ENCODE measurements at places on chromosomes 4 and X.
A peak's percentile ranks its signal among the peaks of the same experiment; 100 is the strongest.

DNA sequence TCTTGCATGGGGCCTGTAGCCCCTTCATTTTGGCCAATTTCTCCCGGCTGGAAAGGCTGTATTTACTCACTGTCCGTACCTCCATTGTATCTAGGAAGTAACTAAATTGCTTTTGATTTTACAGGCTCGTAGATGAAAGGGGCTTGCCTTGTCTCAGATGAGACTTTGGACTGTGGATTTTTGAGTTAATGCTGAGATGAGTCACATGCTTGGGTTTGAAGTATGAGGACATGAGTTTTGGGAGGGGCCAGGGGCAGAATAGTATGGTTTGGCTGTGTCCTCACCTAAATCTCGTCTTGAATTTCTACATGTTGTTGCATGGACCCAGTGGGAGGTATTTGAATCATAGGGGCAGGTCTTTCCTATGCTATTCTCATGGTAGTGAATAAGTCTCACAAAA is 407.6 kb upstream of the NDST3 start:
- DNase-seq, result no peak

GRCh38 chr4:40003986-40004385 is 26.3 kb upstream of the PDS5A start:
- DNase-seq, result no peak

GRCh38 chr4:88315460-88316017 is 31.2 kb upstream of the PPM1K start:
- DNase-seq, result no peak

DNA sequence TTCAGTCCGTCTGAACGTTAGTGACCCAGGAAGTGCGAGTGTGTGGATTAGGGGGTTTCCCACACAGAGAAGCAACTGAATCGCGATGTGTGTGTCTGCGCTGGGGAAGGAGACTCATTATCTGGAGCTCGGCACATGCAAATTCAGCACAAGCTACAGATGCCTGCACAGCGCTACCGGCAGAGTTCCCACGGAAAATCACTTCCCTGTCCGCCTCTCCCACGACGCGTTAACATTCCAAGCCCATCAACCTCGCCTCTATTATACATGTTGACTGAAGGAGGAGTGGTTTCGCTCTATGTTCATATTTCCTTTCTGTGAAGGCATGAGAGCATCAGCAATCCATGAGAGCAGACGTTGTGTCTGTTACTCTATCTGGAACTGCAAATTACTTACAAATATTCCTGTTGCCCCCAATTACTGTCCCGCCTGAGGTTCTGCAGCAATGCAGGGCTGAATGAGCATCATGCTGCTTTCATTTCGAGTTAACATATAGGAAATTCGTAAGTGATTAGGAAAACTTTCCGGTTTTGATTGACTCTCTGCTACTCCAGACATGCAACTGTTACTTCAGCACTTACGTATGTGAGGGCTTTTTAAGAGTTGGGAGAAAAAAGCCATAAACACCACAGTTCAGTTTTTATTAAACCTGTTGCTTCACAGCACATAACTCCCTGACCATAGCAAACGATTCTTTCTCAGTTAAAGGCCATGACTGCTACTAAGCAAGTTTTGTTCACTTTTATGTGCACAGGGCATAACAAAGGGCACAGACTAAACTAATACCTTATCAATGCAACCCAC is 15.0 kb upstream of the MTNR1A start:
- DNase-seq, result no peak

GRCh38 chrX:113966791-113967190 is 617.1 kb upstream of the HTR2C start:
- DNase-seq, result no peak

DNA sequence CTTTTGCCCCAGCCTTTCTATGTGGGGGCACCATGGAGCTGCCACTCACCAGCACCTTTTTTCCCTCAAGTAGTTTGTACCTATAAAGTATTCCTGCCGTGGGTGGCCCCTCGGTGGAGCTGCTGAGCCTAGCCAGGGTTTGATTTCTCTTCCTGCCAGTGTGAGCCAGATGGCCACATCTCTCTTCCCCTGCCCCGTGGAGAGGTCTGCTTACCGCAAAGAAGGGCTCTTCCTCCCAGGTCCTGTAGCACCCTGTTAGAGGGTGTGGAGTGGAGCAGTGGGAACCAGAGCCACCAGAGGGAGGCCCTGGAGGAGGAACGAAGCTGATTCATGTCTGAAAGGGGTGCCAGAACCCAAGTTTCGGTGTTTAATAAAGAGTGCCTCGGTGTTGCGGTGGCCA is 95.4 kb downstream of the PTTG2 start:
- no peak for DNase-seq

GRCh38 chrX:43949669-43950068 is 23.5 kb downstream of the NDP start:
- peak; percentile 14 for DNase-seq

All from CD4-positive, alpha-beta T cell treated with Interleukin-2 at 100 ng/mL for 4 hours (primary cell).